SJCRH30 (cell line): ENCODE measurements at places on chromosomes 5 and 9. TPM values are rescaled to one million over a fixed set of nuclear protein-coding genes. Genes with fewer than 3 reads are reported as not detected.

- no peak for DNase-seq
Observed at GRCh38 chr5:14607104-14607503, 25.5 kb downstream of the OTULINL start.

HTR4 gene
- 0.06 TPM in 1 of 2 replicates, not detected in the other for total RNA-seq

DNA sequence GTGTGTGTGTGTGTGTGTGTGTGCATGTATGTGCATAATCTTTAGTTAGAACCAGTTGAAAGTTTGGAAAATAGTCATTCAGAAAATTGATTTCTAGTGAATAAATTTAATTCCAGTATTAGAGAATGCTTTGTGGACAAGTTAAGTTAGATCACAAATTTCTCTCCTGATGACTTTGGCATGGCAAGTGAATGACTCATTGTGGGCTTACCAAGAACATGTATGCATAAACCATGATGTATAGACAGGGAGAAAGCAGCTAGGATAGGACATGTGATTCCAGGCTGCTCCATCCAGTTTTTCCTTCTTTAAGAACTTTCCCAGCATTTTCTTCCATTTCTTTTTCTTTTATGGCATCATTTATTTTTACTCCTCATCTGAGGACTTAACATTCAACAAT is 85.7 kb upstream of the SGCD start:
- no peak for DNase-seq

TNC gene
- total RNA-seq = 181 and 189 TPM in 2 replicates

PTGER4 gene
- 7.4 and 9.6 TPM in 2 replicates for total RNA-seq

GRCh38 chr9:128992995-128993394 is 35.1 kb downstream of the SH3GLB2 start:
- peak; percentile 36 for DNase-seq

- DNase-seq = no peak
Observed at GRCh38 chr5:143683459-143683858, 128.5 kb upstream of the HMHB1 start.

GRCh38 chr5:43101491-43101890 is 19.2 kb upstream of the ZNF131 start:
- DNase-seq = no peak

DNA sequence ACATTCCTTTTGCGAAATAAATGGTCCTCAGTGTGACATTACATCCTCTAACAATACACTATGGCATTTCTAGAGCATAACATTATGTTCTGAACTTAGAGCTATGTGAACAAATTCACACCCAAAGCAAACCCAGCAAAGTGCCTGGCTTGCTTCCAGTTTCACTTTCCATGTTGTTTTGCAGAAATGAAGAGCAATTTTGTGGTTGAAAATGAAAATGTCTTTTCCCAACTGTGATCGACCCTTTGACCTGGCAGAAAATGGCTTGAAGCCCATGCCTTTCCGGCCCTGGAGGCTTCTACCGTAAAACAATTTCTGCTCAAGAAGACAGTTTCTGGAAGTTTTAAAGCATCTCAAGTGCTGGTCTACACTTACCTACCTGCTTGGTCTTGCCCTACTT is 344.7 kb upstream of the RGMB start:
- peak; percentile 15 for DNase-seq

- no peak for DNase-seq
Observed at GRCh38 chr5:16812448-16812847, 123.6 kb downstream of the MYO10 start.

- no peak for DNase-seq
Observed at GRCh38 chr5:178757049-178757809, 26.8 kb upstream of the ZNF354A start.

GRCh38 chr5:172852490-172853354 is 18.7 kb downstream of the ERGIC1 start:
- no peak for DNase-seq

GRCh38 chr5:139901251-139901575 is 105.6 kb downstream of the PSD2 start:
- DNase-seq = no peak

DNA sequence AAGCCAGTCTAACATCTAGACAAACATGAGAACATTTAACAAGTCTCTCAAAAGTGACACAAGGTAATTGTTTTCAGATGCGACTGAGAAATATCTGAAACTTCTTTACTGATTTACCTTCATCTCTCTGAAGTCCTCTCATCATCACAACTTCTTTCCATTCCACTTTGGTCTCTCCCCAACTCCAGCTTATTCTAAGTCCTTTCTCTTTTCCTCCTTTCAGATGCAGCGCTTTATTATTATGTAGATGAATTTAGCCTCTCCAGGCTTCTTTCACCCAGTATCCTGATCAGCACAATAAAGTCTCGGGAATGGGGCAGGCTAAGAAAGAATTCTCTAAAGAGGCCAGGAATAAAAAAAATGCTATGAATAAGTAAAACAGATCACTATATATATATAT is 128.0 kb downstream of the KCTD16 start:
- DNase-seq = no peak

TMEM174 gene
- total RNA-seq = not detected in 2 replicates

DNA sequence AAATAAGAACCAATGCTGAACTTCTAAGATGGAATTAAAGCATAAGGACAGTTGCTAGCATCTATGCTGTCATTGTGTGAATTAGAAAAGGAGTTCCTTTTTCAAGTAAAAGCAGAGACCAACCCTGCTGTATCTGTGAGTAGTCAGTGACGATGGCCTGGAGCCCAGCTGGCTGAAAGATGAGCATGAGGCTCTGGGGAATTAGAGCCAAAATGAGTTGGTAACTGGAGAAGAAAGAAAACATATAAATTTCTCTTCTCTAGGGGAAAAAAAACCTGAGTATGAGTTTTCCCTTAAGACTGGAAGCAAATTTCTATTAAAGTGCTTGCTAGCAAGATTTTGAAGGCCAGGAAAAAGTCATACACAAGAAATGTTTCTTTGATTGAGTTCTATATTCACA is 1.6 kb upstream of the SPZ1 start:
- peak; percentile 63 for DNase-seq

- no peak for DNase-seq
Observed at GRCh38 chr5:154198611-154199230, 8.2 kb downstream of the GALNT10 start.

SGCD gene
- 5.3 and 5.8 TPM in 2 replicates for total RNA-seq

DNA sequence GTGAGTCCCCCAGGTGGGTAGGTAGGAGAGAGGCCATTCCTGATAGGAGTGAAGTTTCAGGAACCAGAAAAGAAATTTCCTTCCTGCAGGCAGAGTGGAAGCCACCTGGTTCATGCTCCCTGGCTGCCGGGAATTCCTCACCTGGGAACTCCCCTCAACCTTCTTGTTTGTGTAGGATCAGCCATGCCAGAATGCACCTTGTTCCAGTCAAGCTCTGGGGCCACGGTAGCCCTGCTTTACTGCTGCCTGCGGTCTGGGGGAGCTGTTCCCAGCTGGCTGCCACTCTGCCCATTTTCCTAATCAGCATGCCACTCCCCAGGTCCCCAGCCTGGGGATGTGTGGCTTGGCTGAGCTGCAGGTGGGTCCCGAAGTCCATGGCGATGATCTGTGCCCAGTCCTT is 18.7 kb upstream of the B4GALT1 start:
- no peak for DNase-seq

DNA sequence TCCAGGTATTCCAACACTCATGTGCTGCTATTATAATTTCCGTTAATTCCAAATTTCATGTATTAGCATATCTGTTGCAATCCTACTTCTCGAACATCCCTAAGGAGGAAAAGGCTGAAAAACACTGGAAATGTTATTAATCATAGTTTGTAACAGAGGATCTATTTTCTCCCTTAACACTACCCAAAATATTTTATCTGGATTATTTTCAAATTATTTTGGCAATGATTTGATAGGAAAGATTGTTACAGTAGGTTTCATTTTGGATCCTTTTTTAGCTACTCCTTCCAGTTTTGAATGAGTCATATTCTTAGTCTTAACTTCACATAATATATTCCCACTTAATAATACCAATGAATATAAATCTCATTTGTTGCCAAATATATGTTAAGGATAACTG is 13.9 kb upstream of the NAA35 start:
- no peak for DNase-seq

DNAJC25 gene
- total RNA-seq = 14.2 and 15.1 TPM in 2 replicates

DNA sequence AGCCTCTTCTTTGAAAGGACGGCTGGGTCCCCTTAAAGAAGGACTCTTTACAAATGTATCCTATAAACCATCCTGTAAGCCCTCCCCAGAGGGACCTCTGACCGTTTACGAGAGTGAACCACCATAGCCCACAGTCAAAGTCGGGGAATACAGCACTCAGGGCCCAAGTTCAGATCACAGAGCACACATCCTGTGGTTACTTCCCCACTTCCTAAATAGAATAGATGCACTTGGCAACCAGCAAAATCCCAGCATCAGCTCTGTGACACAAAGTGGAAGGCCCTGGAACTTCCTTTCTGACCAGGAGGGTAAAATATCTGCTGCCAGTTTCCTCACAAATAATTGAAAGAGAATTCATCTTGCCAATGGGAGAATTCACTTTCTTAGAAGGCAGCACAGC is 6.9 kb upstream of the IGFBPL1 start:
- DNase-seq = no peak

DNA sequence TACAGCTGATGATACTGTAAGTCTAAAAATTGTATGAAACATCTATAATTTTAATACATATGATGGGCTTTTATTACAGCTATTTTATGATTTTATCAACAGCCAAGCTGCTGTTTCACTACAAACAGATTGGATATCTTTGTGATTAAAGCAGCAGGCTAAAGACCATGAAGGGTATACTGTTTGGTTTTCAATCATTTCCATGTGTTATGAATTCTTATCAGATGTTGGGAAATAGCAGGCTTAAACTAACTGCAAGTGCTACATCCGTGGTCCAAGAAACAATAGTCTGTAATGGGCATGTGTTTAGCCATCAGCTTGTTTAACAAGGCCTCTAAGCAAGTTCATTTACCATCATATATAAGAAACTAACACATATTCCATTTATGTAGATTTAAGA is 107.5 kb downstream of the CWC27 start:
- no peak for DNase-seq
